ENCODE measurements at places on chromosomes 13 and 19. TPM values are rescaled to one million over a fixed set of nuclear protein-coding genes. Genes with fewer than 3 reads are reported as not detected.

MYBPC2 gene
- 3.8 TPM for total RNA-seq

NFIC gene
- 1.3 TPM for total RNA-seq

ACTL9 gene
- total RNA-seq = not detected

ANKRD24 gene
- total RNA-seq = 18.0 TPM

KLF1 gene
- total RNA-seq = 1.1 TPM

FAM216B gene
- total RNA-seq = not detected

SRRM5 gene
- total RNA-seq = not detected

ZNF829 gene
- 8.5 TPM for total RNA-seq

MBD3L2 gene
- total RNA-seq = not detected

DPRX gene
- total RNA-seq = not detected

ZNF529 gene
- total RNA-seq = 12.8 TPM

ZNF99 gene
- 0.03 TPM for total RNA-seq

TMPRSS9 gene
- 0.16 TPM for total RNA-seq

KL gene
- total RNA-seq = not detected

ZNF208 gene
- not detected for total RNA-seq

MOB3A gene
- total RNA-seq = 5.9 TPM

ERICH6B gene
- not detected for total RNA-seq

GPX4 gene
- total RNA-seq = 351 TPM

MYH14 gene
- total RNA-seq = 25.5 TPM

EFNB2 gene
- total RNA-seq = 10.9 TPM

LILRB4 gene
- total RNA-seq = not detected

CTXN1 gene
- total RNA-seq = 53.1 TPM

KLC3 gene
- 6.4 TPM for total RNA-seq

ZNF568 gene
- total RNA-seq = 10.5 TPM

TNFAIP8L1 gene
- total RNA-seq = 3.3 TPM

GPC6 gene
- total RNA-seq = 28.6 TPM
